ENCODE measurements at places on chromosomes 7 and 10.
A peak's percentile ranks its signal among the peaks of the same experiment; 100 is the strongest.

- DNase-seq, result no peak
Observed at GRCh38 chr7:135718794-135719437, 9.1 kb downstream of the SLC13A4 start.

DNA sequence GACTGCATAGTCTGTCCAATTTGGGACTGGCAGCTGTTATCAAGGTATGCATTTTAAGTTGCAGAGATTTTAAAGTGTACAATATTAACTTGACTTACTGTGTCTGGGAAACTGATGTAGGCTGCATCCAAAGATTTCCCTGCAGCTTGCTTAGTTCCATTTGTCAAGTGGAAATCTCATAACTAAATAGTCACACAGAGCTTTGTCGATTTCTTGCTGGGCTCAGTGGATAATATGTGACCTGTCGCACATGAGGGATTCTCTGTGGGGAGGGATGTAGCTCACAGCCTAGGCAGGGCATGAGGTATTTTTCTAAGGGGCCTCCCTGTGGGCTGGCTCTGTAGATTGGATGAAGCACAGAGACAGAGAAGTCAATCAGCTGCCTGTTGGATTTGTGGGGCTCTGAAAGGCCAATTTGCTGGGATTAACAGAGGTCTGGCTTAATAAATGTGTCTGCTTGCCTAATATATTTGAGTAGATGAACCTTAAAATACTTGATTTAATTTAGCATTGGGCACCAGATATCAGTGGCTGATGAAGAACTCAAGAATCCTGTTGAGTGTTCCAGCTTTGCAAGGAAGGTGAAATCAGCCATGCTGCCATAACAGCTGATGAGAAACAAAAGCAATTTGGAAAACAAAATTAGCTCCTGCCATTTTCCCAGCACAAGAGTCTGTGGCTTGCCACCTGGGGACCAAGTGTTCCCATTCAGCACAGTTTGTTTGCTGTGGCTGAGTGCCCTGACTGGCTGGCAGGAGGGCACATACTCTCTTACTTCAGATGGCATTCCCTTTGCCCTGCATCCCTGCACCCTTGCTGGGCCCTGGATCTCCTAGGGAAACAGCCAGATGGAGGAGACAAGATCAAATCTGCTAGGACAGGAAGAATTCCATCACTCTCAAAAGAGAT is 598.5 kb downstream of the SORCS3 start:
- peak; percentile 53 for DNase-seq

- DNase-seq, result peak; percentile 53
Observed at GRCh38 chr7:118029826-118030422, 154.0 kb upstream of the LSM8 start.

DNA sequence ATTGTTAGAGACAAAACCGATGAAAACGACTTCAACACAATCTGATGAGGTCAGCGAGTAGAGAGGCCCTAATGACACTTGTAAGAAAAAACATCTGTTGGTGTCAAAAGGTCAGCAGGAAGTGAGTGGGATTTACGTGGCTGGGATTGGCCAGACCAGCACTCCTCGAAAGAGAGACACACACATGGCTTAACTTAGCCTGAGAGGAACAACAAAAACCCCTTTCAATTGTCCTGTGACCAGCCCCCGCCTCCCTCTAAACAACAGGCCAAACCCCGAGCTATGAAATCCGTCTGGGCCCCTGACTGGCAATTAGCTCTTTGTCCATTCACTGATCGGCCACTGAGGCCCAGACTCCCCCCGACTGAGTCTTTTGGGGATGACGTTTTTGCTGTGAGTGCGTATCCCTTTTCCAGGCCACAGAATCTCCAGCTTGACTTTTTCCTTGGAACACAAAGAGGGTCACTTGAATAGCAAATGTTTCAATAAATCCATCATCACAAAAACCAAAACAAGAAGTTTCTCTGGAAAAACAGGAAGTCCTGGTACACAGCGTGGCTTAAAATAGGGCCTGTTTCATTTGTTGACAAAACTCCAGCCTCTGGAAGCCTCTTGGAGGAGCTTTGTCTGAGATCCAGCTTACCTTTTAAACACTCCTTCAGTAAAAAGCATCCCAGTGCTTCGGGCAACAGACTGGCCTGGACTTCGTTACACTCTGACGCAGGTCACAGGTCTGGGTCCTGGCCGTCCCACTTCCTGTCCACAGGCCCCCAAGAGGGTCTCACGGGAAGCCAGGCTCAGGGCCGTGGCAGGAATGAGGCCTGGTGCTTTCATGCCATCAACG is 103.0 kb downstream of the CTBP2 start:
- no peak for DNase-seq

GRCh38 chr10:3418926-3419325 is 246.3 kb upstream of the PITRM1 start:
- no peak for DNase-seq

DNA sequence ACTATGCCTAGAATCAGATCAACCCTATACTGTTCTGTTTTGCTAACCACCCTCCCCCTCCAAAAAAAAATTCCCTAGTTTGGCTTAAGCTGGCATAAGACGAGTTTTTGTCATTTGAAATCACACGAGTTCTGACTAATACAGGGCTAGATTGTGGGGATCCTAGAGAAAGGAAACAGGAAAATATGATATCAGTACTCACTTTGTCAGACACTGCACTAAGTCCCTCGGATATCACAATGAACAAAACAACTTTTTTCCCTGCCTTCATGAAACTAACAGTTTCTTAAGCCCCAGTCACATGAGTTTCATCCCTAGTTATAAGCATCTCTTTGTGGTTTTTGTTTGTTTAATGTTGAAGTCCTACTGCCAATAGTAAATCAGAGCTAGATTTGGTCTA is 118.5 kb downstream of the ITGB8 start:
- no peak for DNase-seq

DNA sequence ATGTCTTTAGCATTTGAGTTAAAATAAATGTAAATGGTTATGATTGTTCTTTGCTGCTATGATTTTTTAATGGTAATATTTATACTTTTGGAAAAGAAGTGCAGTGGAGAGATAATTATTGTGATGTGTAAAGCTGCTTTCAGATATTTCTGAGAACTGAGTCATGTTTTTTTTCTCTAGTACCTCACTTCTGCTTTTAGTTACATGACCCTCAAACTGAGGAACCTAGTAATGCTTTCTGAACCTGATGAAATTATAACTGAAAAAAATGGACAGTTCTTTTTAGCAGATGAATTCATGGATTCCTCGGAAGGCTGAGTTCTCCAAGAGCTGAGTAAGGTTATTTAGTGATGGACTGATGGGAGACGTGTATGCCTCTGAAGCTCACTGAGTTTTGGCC is 167.8 kb downstream of the CDCA7L start:
- no peak for DNase-seq

DNA sequence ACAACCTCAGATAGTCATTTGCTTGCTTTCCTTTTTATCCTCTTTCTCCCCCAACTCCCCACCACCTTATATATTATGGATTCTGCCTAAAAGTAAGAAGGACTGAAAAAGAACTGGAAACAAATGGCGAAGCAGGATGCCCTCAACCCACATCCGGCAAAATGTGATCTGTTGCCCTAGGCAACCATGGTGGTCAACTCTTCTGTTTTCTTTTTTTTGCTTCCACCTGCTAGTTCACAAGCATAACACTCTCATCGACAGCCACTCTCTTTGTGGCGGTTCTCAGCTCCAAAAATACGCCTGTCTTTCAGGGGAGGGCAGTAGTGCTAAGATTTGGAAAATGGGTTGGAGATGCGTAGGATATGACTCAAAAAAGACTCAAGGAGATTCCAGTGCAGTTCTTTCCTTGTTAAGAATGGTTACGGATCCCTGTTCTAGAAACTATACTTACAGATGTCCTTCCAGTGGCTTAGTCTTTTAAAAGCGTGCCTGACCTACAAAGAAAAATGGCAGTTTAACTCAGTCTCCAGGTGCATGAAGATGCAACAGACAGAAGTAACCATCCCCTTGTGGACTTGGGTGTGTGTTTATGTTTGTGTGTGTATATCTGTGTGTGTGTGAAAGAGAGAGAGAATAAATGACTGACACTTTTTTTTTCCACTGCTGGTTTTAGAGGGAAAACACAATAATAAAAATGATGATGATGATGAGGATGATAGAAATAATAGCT is 10.7 kb downstream of the APBB1IP start:
- no peak for DNase-seq

DNA sequence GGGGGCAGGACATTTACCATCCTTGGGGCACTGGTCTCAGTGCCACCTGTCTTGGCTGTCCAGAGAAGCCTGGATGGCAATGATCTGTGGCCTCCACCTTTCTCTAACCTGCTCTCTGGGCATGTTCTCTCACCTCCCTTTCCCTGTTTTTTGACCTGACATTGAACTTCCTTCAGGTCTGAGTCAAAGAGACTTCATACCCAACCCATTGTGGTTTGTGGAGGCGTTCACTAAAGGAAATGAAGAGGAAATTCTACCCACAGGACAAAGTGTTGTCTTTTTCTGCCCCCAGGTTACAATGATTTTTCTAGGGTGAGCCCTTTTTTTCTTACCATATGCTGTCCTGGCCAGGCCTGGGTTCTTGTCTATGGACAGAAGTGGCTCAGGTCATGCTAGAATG is 76.6 kb downstream of the CYP26A1 start:
- DNase-seq, result no peak

DNA sequence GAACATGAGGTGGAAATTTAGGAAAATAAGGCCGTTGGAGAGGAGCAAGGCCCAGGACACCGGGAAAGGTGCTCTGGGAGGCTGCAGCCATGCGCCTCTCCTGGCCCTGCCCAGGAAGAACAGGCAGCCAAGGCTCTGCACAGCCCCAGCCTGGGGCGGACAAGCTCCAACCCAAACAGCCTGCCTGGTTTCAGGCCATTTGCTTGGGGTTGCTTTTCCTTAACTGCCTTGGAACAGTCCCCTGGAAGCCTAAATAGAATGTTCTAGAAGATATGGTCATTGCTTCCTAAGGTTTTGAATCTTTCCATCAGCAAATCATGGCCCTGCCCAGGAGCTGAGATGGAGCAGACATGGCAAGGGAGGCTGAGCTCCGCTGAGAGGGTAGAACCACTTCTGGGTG is 11.0 kb downstream of the VSTM4 start:
- DNase-seq, result no peak

GRCh38 chr10:110304394-110304779 is 333 bp downstream of the SMNDC1 start:
- DNase-seq, result no peak

GRCh38 chr10:297567-297966 is 162.3 kb downstream of the ZMYND11 start:
- DNase-seq, result no peak

- DNase-seq, result no peak
Observed at GRCh38 chr10:81866753-81867152, 8.2 kb upstream of the NRG3 start.

GRCh38 chr7:28263622-28264271 is 83.2 kb upstream of the JAZF1 start:
- no peak for DNase-seq

GRCh38 chr10:123521556-123521955 is 144.6 kb upstream of the GPR26 start:
- DNase-seq, result no peak

DNA sequence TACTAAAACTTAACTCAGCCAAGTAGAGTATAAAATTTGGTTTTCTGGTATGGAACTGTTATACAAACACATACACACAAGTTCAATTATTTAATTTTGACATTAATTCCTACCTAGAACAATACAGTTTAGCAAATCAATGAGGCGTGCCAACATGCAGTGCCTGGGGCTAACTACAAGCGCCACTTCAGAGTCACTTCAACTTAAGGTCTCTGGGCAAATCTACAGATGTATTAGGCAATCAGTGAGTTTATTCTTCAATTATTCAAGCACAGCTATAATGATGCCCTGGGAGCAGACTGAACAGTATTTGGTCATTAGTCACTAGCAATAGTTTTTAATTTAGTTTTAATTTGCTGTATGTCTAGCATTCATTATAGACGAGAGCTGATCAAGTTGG is 51.6 kb downstream of the HIBADH start:
- peak; percentile 97 for DNase-seq

DNA sequence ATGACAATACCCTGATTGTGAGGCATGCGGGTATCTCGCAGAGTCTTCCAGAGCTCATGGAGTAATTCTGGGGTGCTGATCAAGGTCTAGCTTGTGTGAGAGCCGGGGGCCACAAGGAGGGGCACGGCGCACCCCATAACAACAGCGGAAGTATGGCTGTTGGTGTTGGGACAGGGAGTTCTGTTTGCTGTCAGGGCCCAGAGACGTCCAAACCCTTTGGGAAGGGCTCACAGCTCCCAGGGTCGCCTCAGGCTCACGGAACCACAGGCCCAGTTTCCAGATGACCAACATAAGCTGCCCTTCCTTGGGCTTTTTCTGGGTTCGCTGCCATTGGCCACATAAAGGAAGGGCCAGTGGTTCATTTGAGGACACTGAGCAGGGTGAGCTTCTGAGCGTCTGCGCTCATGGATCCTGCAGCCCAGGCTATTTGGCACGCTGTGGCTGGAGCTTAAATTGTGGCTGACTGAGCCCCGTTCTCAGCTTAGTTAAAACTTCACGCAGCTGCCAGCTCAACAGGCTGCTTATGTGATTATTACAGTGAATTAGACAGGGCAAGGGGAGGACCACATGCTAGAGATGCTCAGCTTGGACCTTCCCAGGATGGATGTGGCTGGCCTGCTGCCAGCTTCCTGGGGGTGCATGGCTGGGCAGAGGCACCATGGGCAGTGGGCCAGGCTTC is 92.3 kb downstream of the DNAJB6 start:
- no peak for DNase-seq

- DNase-seq, result no peak
Observed at GRCh38 chr7:3836855-3837254, 535.8 kb downstream of the SDK1 start.

DNA sequence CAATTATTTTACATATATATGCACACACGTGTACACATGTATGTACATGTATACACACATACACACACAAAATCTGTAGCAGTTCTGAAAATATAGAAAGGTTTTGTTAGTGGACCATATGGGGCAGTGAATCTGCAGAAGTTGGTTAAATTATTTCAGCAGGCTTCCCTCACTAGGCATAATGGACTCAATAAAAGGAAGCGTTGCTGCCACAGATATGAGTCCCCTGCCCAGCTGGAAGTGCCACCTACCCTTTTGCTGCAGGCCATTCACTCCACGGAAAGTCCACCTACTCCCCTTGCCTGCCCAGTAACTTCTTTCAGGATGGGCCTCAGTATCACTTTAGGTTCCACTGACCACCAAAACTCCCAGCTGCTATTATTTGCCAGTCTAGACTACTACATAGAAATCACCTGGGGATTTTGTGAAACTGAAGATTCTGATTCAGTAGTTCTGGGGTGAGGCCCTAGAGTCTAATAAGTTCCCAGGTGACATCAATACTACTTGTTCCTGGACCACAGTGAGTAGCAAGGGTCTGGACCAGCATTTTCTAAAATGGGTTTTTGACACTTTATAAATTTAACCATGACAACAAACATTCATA is 29.3 kb upstream of the CROT start:
- DNase-seq, result no peak
